Stimulated activated CD8-positive, alpha-beta memory T cell treated with anti-CD3 and anti-CD28 coated beads, Interleukin-4, amount 100 ng/mL, for 4 hours (primary cell): ENCODE measurements at places on chromosomes 3 and 15.

DNA sequence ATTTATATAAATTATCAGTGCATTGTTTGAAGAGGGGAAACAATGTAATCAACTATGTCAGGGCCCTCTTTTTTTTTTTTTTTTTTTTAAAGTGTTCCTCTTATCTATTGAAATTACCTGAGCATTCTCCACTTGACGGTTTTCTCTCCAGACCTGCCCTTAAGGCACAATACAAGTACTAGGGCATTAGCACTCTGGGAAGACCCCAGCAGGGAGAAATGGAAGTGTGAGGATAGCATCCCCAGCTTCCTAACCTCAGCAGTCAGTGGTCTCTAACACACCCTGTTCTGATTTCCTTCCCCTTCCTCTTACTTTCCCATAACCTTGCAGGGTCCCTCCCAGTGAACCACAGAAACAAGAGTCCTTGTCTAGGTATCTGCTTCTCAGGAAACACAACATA, 458.3 kb upstream of the ARL6 start:
- no peak for DNase-seq

- no peak for DNase-seq
Measured at GRCh38 chr15:39151545-39151944, 429.3 kb upstream of the THBS1 start.

- DNase-seq, result no peak
Measured at GRCh38 chr3:11436775-11437174, 164.6 kb downstream of the ATG7 start.

DNA sequence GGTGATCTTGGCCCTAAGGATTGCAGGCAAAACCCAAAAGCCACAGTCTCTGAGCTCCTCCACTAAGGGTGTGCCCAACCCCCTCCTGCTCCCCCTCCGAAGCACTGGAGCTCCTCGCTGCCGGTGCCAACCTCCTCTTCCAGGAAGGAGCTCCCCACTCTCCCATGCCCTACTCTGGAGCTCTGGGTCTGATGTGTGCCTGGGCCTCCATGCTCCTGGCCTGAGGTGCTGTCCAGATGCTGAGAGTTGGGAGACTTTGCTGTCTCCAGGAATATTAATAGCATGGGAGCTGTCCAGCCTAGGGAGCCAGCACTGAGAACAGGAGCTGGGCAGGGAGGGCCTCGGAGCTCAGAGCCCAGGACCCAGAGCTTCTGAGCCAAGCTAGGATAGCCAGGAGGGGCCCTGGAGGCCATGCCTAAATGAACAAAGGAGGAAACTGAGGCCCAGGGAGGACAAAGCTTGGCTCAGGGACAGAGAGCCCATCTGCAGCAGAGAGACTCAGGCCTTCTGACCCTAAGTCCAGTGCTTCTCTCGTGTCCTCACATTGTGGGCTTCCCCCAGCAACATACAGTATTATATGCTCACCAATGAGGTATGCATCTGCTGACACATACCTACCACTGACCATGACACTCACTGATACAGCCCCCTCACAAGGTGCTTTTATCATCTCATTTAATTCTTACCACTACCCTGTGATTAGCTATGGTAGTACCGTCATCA, 36.9 kb upstream of the HERC1 start:
- no peak for DNase-seq

DNA sequence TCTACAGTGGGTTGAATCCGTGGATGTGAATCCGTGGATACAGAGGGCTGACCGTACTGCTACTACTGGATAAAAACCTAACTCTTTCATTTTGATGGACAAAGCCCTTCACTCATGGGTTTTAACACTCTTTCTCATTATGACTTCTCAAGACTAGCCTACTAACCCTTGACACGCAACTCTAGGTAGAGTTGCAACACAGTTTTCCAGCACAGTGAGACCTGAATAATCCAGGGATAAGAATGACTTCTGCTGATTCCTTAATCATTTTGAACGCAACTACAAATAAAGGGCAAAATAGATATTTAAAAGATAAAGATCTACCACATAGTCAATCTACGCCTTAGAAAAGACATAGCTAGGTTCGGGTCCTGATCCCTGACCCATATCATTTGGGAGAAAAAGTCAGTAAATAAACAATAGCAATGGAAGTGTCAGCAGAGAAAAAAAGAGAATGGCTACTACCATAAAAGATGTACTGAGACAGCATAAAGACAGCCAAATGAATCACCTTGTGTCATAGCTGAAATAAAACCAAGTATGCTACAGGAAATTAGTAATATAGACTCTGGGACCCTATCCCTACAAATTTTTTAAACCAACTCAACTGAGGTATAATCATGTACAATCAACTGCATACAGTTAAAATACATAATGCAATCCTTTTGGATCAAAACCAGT, 87.6 kb downstream of the DPH6 start:
- no peak for DNase-seq

DNA sequence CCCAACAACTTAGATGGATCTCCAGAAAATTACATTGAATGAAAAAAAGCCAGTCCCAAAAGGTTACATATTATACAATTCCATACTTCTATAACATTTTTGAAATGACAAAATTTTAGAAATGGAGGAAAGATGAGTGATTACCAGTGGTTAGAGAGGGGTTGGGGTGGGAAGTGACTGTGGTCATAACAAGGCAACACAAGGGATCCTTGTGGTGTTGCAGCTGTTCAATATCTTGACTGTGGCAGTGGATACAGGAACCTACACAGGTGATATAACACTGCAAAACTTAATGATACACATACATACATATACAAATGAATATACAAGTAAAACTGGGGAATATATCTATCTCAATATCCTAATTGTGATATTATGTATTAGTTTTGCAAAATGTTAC, 9.6 kb downstream of the GOLGB1 start:
- DNase-seq, result no peak

DNA sequence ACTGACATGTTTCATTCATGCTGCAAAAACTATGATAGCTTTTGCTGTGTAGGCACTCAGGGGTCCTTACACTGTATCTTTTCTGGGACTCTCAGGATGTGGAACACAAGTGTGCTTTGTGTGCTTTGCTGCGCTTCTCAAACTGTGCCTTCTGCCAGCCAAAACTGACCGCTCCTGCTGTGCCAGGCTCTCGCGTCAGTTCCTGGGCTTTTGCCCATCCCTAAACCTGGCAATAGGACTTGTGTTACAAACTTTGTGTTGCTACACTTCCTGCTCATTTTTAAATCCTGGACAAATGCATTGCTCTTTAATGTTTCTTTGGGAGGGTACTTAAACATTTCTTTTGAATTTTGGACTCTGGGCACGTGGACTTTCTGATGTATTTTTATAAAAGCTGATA, 60.3 kb downstream of the DIPK2A start:
- no peak for DNase-seq

GRCh38 chr15:78913012-78913411, 31.8 kb downstream of the CTSH start:
- DNase-seq, result no peak

GRCh38 chr3:47291158-47291753, 8.5 kb downstream of the KLHL18 start:
- no peak for DNase-seq

DNA sequence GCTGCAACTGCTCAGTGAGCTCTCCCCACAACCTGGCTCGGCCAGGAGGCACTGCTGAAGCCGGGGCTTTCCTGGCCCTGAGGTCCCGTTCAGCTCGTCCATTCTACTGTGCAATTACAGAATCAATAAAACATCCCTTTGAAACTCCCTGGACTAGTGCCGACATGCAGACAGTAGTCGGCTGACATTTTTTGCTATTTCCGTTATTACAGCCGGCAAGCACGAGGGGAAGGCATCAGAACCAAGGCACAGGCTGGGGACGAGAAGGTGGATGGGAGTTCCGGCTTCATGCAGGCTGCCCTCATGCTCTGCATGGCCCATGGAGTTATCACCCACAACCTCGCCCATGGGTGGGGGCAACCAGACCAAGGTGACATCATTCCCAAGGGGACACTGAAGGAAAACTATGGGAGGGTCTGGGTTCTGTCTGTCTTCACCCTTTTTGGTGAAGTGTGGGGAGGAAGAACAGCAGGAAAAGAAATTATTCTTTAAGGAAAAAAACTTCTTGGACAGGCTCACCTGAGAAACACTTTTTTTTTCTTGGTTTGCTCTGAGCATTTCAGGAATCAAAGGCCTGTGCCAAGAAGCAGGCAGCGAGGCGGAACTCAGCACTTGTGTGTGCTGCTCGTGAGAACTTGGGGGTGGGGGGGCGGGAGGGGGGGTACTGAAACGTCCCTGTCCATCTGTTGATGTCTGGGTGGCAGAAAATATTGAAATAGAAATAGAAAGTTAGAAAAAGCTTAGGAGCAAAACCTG, 154.5 kb downstream of the FOXP1 start:
- DNase-seq, result no peak

DNA sequence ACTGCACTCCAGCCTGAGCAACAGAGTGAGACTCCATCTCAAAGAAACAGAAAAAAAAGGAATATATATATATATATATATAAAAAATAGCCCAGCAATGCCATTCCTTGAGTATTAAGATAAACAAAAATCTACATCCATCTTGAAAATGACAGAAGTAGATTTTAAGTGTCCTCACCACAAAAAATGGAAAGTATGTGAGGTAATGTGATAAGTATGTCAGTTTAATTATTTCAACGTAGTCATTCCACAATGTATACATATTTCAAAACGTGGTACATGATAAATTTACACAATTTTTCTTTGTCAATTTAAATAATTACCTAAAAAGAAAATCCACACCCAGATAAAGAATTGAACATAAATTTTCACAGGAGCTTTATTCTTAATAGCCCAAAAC, 54.9 kb downstream of the HCN4 start:
- DNase-seq, result no peak

- DNase-seq, result no peak
Measured at GRCh38 chr15:74502301-74502700, 38.7 kb upstream of the ARID3B start.

GRCh38 chr3:150736903-150737832, 25.8 kb downstream of the SIAH2 start:
- DNase-seq, result no peak

GRCh38 chr3:171142985-171143384, 116.5 kb upstream of the SLC2A2 start:
- no peak for DNase-seq

- no peak for DNase-seq
Measured at GRCh38 chr15:89192766-89193165, 28.6 kb downstream of the RLBP1 start.

GRCh38 chr3:168025076-168025475, 70.6 kb downstream of the GOLIM4 start:
- DNase-seq, result no peak

DNA sequence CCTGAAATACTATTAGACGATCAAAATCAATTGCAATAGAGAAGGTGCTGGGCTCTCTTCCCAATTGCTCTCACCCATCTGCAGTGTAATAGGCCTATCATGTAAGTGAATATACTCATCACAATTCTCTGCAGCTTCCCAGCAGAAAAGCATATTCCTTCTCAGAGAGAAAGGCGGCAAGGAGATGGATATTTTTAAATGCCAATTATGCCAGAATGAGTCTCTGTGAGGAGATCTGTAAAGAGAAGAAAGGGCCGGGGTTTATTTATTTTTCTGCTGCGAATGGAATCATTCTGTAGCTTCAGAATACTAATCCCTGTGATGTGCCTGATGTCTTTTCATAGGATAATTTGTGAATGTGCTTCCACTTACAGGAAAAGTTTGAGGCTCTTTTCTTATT, 112.0 kb downstream of the APBA2 start:
- DNase-seq, result no peak

GRCh38 chr3:82128271-82128670, 366.8 kb upstream of the GBE1 start:
- DNase-seq, result no peak

DNA sequence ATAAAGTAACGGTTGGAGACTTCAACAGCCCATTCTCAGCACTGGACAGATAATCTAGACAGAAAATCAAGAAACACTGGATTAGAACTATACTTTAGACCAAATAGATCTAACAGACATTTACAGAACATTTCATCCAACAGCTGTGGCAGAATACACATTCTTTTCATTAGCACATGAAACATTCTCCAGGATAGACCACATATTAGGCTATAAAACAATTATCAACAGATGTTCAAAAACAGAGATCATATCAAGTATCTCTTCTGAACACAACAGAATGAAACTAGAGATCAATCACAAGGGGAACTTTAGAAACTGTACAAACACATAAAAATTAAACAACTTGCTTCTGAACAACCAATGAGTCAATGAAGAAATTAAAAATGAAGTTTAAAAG, 133.3 kb downstream of the ADAM10 start:
- DNase-seq, result no peak

DNA sequence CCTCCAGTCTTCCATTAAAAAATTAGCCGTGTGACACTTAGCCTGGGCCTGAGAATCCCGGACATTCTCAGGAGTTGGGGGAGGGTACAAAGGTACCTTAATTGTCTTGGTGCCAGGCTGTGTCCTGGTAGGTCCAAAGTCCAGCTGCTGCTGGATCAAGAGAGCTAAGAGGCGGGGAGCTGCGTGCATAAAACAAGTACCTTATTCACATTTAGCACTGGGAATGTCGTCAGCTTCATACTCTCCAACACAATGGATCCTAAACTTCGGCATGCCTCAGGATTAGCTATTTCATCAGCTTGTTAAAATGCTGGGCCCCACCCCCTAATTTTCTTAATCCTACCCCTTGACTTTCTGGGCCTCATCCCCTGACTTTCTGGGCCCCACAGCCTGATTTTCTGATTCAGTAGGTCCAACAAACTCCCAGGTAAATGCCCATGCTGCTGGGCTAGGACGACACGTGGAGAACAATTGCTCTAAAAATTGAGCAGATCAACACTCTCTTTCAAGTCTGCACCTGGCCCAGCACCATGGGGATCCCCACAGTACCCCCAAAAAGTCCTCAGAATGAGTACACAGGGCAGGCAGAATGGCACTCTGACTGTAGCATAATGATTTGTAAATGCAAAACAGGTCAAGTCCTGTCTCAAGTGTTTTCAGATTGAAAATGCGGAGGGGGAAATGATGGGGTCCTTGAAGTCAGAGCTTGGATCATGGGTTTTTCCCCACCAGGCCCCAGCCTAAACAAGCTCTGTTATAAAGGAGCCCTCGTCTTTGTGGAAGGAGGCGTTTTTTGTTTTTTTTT, 5.6 kb upstream of the AEN start:
- DNase-seq, result no peak

GRCh38 chr3:155554777-155555451, 190.0 kb downstream of the PLCH1 start:
- DNase-seq, result no peak

DNA sequence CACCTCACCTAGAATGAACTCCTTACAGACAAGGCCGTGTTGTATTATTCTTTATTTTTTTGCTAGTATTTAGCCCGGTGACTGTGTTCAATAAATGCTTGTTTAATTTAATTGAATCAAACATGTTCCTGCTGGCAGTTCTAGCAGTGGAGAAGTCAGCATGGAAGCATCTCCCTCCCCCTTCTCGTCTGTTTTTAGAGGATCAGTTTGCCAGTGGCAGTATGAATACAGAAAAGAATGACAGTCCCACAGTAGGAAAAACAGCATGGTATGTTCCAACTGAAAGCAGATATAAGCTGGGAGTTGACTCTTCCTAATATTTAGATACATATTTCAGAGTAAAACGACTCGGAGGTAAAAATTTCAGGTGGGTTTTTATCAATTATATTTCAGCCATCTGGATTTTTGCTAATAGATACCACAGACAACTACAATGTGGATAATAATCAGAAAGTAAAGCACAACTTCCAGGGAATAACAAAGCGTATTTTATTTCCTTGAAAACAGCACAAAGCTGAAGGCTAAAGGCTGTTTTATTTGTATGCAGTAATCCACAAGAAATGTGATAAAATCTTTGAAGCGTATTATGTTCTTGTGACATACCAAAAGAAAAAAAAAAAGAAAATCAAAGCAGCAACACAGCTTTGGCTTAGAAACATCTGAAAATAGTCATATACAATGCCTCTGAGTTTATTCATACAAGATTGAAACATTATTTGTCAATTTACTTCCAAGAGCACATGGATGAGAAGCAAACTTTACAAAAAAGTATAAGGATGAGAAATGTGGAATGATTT, 244.5 kb upstream of the KCNMB2 start:
- DNase-seq, result no peak
